WERI-Rb-1 (cell line): ENCODE measurements at places on chromosomes 3 and 15.

DNA sequence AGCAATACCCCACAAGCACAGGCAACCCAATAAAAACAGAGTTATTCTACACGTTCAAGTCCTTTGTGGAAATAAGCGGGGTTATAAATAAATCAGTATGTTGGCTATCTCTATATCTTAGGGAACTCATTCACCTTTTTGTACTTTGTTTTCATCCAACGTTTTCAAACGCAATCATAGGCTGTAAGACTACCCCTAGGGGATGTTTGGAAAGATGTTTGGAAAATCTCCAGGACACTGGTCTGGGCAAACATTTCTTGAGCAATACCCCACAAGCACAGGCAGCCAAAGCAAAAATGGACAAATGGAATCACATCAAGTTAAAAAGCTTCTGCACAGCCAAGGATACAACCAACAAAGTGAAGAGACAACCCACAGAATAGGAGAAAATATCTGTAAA, 70.1 kb downstream of the CLDN11 start:
- DNase-seq: no peak

DNA sequence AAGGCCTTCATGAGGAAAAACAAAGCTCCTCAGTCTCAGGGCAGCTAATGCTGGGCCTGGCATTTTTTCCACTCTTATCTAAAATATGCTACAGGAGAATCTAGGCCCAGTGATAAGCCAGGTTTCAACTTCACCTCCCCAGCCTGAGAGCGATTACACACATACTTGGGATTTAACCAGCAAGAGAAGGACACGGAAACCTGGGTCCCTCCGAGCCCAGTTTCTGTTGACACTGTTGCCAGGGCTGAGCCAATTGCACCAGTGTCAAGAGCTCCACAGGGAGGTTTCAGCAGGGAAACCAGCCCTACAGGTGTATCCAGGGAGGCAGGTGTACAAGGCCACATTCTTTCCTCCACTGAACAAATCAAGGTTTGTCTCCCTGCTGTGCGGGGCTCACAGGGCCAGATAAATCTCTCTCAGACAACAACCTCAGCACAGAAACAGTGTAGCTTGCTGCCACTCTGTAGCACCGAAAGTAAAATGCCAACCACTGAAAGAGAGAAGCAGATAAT, 85.4 kb downstream of the MAGI1 start:
- DNase-seq: no peak

DNA sequence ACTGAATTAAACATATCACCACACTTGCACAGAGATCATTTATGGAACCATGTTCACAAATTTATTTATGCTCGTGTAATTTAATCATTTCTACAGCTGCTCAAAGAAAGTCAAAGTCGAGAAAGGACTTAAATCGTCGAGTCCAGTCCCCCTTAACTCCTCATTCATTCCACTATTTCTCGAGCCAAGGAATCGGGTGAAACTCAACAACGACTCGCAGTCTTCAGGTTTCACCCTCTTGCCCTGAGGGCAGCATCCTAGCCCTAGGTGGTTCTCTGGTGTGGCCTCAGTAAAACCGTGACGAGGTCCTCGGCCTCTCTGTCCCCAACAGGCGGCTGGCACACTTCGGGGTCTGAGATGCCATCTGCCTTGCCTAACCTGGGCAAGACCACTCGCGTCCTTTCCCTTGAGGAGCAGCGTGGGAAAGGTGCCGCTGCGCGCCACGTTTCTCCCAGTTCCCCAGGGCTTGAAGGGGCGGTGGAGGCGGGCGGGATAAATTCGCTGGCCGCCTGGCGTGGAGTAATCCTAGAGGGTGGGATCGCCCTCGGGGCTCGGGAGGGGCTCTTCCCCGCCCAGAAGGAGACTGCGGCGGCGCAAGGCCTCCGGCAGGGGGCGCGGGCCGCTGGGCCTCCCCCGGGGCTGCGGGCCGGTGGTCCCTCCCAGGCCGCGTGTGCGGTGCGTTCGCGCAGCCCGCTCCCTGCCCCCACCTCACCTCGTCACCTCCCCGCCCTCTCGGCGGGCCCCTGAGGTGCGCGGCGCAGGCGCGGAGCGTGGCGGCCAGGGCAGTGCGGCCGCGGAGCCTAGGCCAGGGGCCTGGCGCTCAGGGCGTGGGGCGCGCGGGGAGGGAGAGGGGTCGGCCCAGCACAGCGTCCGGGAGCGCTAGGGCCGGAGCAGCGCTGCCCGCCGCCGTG, at the start of gene ZNF639:
Gene ZNF639 (plus strand): TSS at position 746 of the 911 bp plus-strand sequence. CDS start 5,263 bp downstream, outside the sequence.
- peak; percentile 92 for DNase-seq

DNA sequence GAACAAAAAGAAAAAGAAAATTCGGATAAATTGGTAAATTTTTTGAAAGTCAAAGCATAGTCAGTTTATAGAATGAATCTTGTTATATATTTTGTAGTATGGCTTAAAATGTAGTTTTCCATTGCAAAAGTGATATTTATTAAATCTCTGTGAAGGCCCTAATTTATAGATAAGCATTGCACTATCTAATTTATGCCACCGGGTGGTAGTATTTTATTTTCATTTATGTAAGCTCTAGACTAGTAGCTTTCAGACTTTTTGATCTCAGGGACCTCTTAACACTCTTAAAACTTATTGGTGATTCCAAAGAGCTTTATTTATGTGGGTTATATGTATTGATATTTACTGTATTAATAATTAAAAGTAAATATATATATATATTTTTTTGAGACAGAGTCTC, 133.9 kb upstream of the LRRFIP2 start:
- no peak for DNase-seq

DNA sequence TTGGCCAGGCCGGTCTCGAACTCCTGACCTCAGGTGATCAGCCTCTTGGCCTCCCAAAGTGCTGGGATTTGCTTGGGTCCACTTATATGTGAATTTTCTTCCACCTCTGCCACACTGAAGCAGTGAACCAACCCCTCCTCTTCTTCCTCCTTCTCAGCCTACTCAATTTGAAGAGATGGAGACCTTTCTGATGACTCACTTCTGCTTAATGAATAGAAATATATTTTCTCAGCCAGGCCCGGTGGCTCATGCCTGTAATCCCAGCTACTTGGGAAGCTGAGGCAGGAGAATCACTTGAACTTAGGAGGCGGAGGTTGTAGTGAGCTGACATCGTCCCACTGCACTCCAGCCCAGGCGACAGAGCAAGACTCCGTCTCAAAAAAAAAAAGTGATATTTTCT, 46.8 kb upstream of the GATM start:
- no peak for DNase-seq

DNA sequence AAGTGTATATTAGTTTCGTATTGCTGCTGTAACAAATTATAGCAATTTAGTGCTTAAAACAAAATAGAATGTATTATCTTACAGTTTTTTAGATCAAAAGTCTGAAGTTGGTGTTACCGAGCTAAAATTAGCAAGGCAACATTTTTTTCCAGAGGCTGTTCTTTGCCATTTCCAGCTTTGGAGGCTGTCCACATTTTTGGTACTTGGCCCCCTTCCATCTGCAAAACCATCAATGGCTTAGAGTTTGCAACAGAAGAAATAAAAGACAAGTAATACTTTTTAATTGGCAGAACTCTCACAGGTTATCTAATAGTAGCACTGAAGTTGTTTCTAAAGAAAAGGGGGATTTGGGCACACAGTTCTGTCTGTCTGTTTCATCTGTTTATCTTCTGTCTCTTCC, 1248.5 kb downstream of the ROBO1 start:
- no peak for DNase-seq

- no peak for DNase-seq
Measured at GRCh38 chr3:33217866-33218445, 654 bp downstream of the SUSD5 start.

- DNase-seq: no peak
Measured at GRCh38 chr3:177622520-177622919, 425.2 kb upstream of the TBL1XR1 start.

GRCh38 chr3:80836395-80836794, 925.0 kb downstream of the GBE1 start:
- no peak for DNase-seq

GRCh38 chr3:190182418-190183043, 61.8 kb upstream of the P3H2 start:
- DNase-seq: no peak

DNA sequence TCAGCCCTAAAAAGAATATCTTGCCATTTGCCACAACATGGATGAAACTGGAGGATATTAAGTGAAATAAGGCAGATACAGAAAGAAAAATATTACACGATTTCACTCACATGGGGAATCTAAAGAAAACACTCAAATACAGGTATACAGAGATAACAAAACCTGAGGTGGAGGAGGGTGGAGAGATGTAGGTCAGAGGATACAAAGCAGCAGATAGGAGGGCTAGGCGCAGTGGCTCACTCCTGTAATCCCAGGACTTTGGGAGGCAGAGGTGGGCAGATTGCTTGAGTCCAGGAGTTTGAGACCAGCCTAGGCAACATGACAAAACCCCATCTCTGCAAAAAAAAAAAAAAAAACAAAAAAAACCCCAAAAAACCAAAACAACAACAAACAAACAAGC, 23.2 kb upstream of the SRPRB start:
- no peak for DNase-seq

DNA sequence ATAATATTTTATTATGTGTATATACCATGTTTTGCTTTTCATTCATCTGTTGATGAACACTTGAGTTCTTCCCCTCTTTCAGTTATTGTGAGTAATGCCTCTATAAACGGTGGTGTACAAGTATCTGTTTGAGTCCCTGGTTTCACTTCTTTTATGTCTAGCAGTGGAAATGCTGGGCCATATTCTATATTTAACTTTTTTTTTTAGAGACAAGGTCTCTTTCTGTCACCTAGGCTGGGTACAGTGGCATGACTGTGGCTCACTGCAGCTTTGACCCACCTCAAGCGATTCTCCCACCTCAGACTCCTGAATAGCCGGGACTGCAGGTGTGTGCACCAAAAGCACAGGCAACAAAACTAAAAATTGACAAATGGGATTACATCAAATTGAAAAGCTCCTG, 19.9 kb downstream of the GOLM2 start:
- DNase-seq: no peak

DNA sequence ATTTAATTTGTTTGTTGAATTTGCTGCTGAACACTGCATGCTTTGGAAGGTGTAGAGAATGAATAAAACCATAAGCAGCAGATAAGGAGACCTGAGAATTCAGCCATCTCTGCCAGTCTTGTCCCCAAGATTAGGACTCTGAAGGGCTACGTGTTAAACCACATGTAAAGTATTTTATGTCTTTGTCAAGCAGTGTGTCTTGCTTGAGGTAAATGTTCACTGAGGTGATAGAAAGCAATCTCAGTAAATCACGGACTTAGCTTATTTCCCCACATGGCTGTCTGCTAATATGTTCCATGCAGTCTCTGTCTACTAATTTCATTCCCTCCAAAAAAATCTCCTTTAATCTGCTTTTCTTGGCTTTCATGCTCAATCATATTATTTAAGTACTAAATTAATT, 467.1 kb downstream of the RAP2B start:
- no peak for DNase-seq

GRCh38 chr15:80107774-80108173, 45.0 kb upstream of the FAH start:
- no peak for DNase-seq

DNA sequence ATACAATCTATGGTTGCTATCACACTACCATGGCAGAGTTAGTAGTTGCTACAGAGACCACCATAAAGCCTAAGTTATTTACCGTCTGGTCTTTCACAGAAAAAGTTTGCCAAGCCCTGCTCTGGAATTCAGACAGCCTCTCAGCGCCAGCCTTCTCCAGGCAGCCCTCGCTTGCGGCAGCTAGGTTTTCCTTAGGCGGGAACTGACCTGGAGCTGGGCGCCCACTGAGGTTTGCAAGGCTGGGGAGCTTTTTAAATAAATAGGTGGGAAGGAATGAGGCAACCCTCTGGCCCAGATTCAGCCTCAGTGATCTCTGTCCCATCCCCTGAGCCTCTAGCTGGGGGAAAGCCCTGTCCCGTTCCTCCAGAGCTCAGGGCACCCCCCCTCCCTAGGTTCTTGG, 1.2 kb downstream of the CTSH start:
- no peak for DNase-seq

GRCh38 chr15:66014635-66015182, 145.4 kb downstream of the RAB11A start:
- DNase-seq: no peak

DNA sequence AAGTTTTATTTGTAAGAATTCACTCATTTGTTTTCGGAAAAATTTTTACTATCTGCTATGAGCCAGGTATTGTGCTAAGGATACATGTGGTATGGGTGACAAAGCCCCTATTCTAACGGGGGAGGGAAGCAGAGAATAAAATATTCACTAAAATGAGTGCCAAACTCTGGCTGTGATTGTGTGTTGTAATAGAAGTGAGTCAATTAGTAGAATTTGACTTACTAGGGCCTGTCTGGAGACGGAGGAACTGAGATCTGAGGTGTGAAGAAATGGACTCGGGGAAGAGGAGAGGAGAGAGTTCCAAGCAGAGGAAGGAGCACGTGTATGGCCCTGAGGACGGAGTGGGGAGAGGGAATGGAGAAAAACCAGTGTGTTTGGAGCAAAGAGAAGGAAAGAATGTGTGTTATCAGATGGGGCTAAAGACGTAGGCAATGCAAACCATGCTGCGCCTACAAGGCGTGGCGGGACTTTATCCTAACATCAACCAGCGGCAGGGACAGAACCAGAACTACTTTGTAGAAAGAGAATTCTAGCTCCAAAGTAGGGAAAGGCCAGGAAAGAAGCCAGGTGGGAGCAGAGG, 89.1 kb downstream of the OSBPL10 start:
- no peak for DNase-seq

GRCh38 chr3:43307649-43308048, 21.3 kb downstream of the SNRK start:
- no peak for DNase-seq

DNA sequence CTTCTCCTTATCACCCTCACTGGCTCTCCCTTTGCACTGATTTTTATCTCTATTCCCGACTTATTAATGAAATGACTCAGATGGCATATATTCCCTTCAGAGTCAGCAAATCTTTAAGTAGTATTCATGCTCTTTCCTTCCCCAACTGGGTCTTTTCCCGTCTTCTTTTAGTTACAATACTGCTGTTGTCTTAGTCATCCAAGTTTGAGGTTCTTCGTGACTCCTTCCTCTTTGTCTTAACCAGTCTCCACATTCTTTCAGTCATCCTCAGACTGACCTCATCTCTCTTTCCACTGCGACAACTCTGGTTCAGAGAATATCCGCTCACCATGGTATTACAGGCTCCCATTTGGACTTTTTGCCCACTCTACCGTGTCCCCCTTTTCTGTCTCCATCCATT, 12.4 kb downstream of the WDR5B start:
- no peak for DNase-seq

DNA sequence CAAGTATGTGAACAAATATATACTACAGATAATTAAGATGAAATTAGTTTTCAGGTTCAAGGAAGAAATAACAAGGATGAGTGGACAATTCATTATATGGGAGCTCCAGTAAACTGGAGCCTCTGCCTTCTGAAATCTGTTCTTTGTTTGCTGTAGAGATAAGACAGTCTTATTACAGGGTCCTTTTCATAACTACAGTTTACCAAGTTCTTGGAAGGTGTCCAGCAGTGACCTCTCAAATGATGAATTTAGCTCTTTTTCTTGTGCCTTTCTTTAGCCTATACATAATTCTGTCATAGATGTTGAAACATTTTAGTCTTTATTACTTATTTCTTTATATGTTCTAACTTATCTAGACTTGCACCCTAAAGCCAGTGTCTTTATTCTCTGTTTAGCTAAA, 89.7 kb upstream of the GBE1 start:
- DNase-seq: no peak

GRCh38 chr3:127137757-127138536, 55.0 kb upstream of the PRR23E start:
- DNase-seq: no peak

- DNase-seq: peak; percentile 40
Measured at GRCh38 chr15:52784799-52785671, 5.1 kb downstream of the ONECUT1 start.
